ENCODE measurements at places on chromosomes 5 and 9. TPM values are rescaled to one million over a fixed set of nuclear protein-coding genes. Genes with fewer than 3 reads are reported as not detected.

TMEM215 gene
- not detected for total RNA-seq

KCNN2 gene
- 10.5 TPM for total RNA-seq

SLCO6A1 gene
- total RNA-seq = not detected

PPP2R2B gene
- total RNA-seq = 0.12 TPM

SELENOP gene
- total RNA-seq = 297 TPM

UBE2QL1 gene
- total RNA-seq = 22.1 TPM

LCN15 gene
- 0.59 TPM for total RNA-seq

TMEM141 gene
- 74.2 TPM for total RNA-seq

VAV2 gene
- total RNA-seq = 6.1 TPM

SMIM3 gene
- total RNA-seq = 15.2 TPM

TERT gene
- total RNA-seq = not detected

DRD1 gene
- total RNA-seq = not detected

PRLR gene
- 0.40 TPM for total RNA-seq

PCDHB2 gene
- 2.2 TPM for total RNA-seq

FOXD4 gene
- 0.12 TPM for total RNA-seq

KIF27 gene
- 4.5 TPM for total RNA-seq

DAP gene
- total RNA-seq = 16.9 TPM

Data from left ventricle myocardium superior (tissue), 1 donor.